ENCODE measurements at places on chromosomes 6 and 20.

DNA sequence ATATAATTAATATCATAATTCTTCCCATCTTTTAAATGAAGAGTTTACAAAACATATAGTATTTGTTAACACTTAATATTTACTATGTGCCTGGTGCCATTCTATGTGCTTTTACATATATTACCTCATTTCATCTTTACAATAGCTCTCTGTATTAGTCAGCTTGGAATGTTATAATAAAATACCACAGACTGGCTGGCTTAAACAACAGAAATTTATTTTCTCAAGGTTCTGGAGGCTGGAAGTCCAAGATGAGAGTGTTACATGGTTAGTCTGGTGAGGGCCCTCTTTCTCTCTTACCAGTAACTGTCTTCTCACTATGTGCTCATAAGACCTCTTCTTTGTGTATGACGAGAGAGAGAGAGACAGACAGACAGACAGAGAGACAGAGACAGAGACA is 110.2 kb downstream of the NKAIN2 start:
- DNase-seq, result no peak

DNA sequence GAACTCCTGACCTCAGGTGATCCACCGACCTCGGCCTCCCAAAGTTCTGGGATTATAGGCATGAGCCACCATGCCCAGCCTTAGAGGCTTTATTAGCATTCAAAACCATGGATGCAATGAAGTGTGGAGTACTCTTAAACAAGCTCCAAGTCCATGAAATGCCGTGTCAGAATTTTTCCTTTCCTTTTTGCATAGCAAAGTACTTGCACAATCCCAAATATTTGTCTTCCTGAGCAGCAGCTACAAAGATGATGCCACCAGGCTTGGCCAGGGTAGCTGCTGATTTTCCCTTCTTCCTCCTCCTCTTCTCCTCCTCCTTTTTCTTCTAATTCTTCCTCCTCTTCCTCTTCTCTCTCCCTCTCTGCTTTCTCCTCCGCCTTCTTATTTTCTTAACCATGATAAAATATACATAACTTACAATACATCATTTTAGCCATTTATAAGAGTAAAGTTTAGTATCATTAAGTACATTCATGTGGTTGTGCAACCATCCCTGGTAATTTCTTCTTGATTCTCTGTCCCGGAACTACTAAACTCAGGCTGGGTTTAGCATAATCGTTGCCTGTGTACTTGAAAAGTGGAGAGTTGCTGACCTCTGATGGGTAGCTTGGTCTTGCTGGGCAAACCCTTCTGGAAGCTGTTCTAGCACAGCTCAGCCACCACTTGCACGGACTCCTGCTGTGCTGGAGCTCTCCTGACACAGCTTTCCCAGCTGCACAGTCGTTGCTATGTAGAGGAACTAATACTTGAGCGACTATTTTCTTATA is 20.3 kb downstream of the MUCL3 start:
- DNase-seq, result no peak

DNA sequence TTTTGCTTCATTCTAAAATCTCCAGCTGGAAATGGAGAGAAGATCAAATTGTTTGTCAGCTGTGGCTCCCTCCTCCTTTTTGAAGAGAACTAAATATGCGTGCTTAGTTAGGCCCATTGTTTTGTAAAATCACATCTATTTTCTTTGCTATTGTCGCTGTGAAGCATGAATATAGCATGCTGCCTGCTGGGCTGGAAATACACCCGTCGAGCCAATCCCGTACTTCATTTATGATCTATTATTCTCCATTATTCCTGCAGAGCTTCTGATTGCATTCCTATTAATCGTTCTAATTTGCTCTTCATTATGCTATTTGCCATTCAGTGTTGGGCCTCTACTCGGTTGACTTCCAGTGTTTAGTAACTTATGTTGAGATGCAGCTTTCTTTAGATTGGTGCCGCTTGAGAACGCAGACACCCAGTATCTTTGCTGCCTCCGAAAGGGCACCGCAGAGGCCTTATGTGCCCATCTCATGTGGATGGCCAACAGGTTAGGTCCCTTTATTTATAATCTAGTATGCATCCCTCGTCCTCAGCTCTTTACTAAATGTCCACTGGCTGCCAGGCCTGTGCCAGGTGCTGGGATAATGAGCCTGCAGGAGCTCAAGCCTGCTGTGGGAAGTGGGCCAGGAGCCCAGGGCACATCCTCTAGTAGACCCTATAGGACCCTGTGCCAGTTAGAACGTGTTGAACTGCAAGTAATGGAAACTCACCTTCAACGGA is 45.6 kb downstream of the FAM50B start:
- no peak for DNase-seq

GRCh38 chr6:40588480-40588879 is 1.3 kb upstream of the LRFN2 start:
- no peak for DNase-seq

DNA sequence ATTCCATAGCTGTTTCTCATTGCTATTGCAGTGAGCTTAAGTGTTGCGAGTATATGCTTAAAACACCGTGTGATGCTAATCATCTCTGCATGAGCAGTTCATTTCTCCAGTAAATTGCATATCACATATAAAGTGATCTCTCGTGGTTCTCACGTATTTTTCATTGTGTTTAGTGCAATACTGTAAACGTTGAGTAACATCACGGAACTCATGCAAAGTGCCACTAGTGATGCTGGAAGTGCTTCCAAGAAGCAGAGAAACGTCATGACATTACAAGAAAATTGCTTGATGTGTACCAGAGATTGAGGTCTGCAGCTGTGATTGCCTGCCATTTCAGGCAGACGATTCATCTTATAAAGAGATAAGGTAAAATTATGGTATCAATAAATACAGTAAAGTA is 830.4 kb downstream of the GRIK2 start:
- DNase-seq, result no peak

DNA sequence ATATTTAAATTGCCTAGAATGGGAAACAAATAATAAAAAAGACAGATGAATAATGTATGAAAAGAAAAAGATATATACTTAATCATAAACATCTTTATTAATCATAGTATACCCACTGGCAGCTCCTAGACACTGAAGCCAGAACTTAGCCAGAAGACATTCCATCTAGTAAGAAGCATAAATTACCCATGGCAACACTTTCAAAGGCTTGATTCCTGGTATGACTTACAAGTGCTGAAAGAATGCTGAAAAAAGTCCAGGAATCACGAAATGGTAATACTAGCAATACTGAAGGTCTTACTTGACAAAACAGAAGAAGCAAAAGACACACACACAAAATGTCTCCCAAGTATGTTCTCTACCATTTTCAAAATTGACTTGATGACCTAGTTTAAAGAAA is 38.0 kb downstream of the RWDD2A start:
- no peak for DNase-seq

- no peak for DNase-seq
These were observed 267.6 kb upstream of the PRND start for GRCh38 chr20:4454111-4454510.

- DNase-seq, result no peak
These were observed 278.6 kb upstream of the MAP3K7 start for GRCh38 chr6:90865513-90865912.

DNA sequence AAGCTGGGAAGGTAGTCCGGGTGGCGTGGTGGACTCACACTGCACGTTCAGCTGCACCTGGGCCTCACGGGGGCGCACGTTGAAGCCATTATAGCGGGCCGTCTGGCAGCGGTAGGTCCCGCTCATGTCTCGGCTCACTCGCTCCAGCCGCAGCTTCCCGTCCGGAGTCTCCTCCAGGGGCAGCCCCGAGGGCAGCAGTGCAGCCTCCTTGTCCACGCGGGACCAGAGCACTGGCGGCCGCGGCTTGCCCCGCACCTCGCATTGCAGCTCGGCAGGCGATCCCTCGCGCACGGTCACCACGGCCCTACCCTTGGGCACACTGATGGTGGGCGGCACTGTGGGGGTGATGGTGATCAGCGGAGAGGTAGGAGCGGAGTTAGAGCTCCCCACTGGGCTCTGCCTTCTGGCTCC is 47.6 kb downstream of the MDGA1 start:
- DNase-seq, result no peak

DNA sequence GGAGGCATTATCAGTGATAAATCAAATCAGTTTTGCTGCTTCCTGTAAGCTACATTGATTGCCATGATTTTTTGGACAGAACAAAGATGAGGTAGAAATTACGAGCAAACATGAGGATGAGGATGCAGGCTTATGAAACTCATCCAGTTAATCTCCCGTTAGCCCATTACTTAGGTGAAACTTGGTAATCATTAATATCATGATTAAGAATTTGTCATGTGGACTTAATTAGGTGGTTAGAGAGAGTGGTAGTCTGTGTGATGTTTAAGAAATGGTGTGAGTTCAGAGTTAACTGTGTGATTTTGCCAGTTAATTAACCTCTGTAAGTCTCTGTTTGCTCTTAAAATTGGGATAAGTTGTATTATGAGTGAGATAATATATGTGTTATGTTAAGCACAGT is 62.0 kb downstream of the TSPYL4 start:
- DNase-seq, result no peak

DNA sequence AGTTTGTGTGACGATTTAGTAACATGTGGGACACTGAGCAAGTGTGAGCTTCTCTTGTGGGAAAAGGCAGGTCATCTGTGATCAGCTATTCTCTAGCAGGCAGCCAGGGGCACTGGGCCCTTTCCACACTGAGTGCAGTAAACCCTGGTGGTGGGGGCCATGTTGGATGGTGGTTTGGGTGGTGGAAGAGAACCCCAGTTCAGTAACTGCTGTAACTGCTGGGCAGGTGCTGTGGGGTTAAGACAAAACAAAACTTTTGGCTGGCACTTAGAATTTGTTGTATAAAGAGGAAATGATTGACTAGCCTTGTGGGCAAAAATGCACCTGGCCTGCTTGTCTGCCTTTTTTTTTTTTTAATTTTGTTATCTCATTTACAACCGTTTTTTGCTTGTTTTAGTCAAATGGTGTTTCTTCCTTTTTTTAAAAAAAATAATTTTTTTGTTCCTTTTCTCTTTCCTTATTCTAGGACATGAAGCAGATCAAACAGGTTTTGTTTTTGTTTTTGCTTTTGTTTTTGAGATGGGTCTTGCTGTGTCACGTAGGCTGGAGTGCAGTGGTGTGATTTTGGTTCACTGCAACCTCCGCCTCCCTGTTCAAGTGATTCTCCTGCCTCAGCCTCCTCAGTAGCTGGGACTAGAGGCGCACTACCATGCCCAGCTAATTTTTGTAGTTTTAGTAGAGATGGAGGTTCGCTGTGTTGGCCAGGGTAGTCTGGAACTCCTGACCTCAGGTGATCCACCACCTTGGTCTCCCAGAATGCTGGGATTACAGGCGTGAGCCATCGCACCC is 59.8 kb downstream of the IGF2R start:
- DNase-seq, result no peak

GRCh38 chr20:9160757-9161156 is 91.9 kb downstream of the PLCB4 start:
- no peak for DNase-seq

GRCh38 chr20:48635791-48636267 is 192.0 kb downstream of the PREX1 start:
- DNase-seq, result peak; percentile 19

GRCh38 chr6:158756126-158756525 is 63.0 kb downstream of the EZR start:
- DNase-seq, result no peak

DNA sequence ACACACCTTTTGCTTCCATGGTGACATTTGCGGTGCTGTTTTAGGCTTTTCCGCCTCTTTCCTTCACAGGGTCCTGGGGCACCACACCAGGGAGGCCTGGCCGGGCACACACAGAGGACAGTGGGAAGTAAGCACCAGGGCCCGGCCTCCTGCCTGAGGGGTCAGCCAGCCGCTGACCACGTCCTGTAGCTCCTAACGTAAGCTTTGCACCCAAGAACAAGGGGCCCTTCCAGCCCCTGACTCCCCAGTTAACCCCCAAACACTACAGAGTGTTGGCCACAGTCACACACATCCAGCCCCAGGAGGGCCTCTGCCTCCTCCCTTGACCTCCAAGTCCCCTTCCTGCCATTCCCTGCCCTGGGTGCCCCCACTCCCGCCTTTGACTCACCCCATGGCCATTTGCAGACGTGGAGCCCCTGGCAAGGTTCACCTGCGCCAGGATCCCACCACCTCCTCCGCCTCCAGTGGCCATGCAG is 54.7 kb downstream of the YTHDF1 start:
- DNase-seq, result no peak

DNA sequence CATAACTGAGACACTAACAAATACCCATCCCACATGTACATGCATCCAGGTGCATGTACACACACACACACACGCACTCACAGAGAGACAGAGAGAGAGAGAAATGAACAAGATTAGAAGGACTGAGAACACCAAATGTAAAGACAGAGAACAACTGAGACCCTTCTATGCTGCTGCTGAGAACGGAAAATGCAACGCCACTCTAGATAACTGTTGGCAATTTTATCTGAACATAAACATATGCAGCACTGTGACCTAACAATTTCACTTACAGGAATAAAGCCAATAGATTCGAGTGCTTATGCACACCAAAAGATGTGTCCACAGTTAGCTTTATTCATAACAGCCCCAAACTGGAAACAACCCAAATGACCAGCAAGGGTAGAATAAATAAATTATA is 103.8 kb upstream of the LY86 start:
- no peak for DNase-seq

DNA sequence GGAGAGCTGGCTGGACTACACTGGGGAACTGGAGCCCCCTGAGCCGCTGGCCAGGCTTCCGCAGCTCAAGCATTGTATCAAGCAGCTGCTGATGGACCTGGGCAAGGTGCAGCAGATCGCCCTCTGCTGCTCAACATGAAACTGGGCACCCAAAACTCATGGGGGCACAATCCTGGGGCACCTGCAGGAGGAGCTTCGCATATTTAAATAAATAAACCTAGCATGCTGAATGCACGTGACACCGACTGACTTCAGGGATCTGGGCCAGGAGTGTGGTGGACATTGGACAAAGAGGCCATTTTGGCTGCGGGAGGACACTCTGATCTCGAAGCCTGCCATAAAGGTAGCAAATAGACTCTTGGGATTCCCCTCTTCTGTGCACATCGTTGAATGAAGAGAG is 6.8 kb downstream of the SCAND1 start:
- DNase-seq, result no peak

GRCh38 chr6:23696992-23697391 is 429.0 kb upstream of the NRSN1 start:
- DNase-seq, result no peak

DNA sequence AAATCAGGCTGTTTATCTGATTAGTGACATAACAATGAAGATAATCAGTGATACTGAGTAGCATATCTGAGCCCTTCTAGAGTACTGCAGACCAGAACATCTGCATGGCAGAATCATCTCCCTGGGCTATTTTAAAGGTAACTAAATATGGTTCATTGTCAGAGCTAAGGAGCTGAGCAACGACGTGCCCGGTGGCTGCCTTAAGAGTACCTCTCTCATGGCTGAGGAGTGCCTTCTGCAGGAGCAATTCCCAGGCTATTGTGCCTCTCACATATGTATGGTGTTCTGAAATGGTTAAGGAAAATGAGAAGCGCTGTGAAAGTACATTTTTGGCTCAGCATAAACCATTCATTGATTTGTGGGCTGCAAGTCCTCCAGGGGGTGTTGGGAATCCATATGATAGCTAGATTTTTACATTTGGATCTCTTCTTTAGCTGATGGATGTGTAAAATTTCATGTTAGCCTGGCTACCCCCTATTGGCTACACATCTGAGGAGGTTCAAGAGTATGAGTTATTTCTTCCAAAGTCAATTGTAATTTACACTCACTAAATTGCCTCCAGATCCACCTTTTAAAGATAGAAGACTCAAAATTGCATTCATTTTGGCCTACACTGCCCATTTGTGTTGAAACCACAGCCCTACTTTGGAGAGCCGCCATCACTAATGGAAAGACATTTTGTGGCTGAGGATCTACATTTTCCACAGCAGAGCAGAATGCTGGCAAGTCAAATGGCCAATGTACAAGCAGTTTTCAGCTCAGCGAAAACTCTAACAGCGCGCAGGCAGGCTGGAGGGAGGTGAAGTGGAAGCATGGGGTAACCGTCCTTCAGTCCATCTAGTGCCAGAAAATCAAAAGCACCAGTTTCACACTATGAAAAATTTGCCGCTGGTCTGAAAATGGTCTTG is 198.0 kb downstream of the SIM1 start:
- DNase-seq, result no peak

All from stimulated activated CD8-positive, alpha-beta memory T cell treated with anti-CD3 and anti-CD28 coated beads, Interleukin-2, amount 100 ng/mL, for 1 hour (primary cell).